ENCODE measurements at places on chromosomes 5 and 9. TPM values are rescaled to one million over a fixed set of nuclear protein-coding genes. Genes with fewer than 3 reads are reported as not detected.

The BTF3 gene
- total RNA-seq: 1,053 TPM

- DNase-seq: no peak
These were observed 131.4 kb upstream of the MINAR2 start for GRCh38 chr5:129616517-129616916.

- DNase-seq: no peak
These were observed 507.0 kb upstream of the PTGER4 start for GRCh38 chr5:40172721-40173120.

DNA sequence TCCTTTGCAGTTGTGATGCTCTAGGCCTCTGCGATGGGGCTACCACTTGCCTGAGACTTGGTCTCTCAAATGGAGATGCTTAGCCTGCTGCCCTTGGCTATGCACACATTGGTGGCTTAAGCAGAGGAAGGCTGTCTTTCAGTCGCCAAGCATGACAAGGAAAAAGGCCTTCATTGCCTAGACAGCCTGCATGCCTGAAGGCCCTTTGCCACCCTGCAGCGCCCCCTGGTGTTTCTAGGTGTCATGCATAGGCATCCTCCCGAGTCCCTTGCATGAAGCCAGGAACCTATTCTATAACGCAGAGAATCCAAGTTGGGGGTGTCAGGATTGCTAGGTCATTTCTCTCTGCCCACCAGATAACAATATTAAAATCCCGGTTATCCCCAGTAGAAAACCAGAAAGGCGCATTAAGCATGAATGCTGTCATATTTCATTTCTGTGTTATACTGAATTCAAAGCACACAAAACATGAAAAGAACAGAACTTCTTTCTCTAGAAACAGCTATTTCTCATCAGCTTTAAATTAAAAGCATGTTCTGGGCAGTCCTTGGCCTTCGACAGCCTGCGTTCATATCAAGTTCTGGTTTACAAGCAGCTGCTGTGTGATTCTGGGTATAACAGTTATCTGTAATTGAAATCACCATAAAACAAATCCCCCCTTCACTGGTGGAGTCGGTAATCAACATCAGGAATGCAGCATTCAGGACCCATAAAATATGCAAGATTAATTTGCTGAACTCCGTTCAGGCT is 59.7 kb upstream of the TRPC7 start:
- DNase-seq: peak; percentile 10

GRCh38 chr5:88606626-88607025 is 276.4 kb downstream of the MEF2C start:
- no peak for DNase-seq

Measured in CD8-positive, alpha-beta memory T cell (primary cell).